Stromal cell of bone marrow (primary cell): ENCODE measurements at places on chromosomes 6 and 20.

GRCh38 chr6:157563611-157564284 is 182.8 kb downstream of the ZDHHC14 start:
- DNase-seq = no peak

- no peak for DNase-seq
These were observed 204.1 kb upstream of the AGPAT4 start for GRCh38 chr6:161477876-161478425.

DNA sequence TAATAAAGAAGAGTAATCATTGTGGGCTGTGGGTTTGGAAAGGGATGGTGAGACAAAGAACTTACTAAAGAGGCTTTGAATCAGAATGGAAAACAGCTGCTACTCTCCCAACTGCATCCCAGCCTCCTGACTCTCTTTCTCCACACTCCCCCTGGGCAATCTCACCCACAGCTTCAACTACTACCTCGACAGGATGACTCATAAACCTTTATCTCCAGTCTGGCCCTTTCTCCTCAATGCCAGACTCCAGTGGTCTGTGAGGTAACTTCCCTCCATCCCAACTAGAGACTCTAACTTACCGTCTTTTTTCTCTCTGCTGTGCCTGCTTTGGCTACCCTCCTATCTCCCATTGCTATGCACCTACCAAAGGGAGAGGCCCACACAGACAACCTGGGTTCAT is 135.3 kb upstream of the RREB1 start:
- peak; percentile 28 for DNase-seq

DNA sequence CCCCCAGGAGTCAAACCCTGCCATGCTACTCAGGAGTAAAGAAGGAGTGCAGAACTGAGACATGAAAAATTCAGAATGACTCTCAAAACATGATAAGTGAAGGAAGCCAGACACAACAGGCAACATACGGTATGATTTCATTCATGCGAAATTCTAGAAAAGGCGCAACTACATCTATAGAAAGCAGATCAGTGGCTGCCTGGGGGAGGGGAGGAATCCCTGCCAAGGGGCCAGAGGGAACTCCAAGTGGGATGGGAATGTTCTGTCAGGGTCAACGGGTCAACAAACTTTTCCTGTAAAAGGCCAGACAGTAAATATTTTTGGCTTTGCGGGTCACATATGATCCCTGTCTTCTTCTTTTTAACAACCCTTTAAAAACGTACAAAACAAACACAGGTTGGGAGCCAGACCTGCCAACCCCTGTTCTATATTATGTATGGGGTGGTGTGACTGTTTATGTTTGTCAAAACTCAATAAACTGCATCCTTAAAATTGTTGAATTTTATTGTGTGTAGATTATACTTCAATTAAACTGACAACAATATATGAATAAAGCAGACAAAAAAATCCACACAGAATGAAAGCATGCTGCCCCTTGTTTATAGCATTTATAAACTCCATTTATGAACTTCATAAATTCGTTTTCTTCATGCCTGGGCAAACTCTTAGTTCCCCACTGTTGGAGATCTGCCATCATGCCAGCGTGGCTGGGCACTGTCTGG is 56.6 kb upstream of the TRAF3IP2 start:
- DNase-seq = no peak

DNA sequence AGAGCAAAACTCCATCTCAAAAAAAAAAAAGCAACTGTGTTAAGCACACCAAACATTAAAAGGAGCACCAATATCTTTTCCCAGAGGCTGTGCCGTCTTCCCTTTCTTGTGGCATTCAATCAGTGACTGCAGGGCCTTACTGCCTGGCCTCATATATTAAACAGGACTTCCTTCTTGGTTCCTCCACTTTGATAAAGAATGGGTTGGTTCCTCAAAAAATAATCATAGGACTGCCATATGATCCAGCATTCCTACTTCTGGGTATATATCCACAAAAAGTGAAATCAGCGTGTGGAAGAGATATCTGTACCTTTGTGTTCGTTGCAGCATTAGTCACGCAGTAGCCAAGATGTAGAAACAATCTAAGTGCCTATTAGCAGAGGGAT is 40.3 kb upstream of the GFOD1 start:
- DNase-seq = no peak

DNA sequence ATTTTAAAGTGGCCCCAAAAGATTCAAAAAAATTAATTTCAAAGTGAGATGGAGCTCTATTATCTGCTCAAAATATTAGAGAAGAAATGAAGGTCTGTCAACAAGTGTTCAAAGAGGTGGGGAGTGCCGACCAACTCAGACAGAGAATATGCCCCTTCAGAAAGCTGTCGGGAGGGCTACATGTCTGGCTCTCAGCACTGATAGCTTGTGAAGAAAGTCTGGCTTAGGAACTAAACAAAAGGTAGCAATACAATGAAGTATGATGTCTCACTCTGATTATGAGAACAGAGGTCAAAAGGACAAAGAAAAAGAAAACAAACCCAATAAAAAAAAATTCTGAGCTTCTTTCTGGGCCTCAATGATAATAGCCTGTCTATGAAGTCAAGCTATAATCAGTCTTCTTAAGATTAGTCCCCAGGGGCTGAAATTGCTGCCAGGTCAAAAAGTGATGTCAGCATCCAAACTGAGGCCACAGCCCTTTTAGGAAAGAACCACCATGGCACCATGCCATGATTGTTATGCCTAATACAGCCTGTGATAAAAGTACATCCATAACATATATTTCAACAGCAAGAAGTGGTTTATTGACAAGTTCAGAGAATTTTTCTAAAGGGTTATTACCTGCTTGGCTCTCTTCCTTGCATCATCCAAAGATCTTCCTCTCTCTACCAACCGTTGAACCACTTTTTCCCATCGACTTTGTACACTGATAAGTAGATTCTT is 150.9 kb downstream of the DST start:
- DNase-seq = peak; percentile 36

DNA sequence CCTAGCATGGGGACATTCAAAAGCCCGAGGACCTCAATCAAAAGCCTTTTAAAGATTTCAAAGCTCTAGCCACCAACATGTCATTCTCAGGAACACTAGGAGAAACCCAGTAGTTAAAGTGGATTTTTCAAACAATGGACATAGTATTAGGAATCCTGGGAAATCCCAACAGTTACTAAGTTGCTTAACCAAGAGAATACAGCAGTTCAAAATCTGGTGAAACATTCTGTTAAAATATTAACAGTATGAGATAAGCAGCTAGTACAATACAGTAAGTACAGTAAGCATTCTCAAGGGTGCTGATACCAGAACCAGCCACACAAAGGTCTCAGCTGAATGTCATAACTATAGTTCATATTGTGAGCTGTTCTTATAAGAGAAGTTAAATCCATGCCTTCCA is 68.6 kb downstream of the CDK19 start:
- no peak for DNase-seq

- no peak for DNase-seq
These were observed 155.5 kb downstream of the BCAS1 start for GRCh38 chr20:53914781-53915445.

GRCh38 chr6:44058617-44059358 is 68.5 kb downstream of the MRPL14 start:
- DNase-seq = peak; percentile 99

DNA sequence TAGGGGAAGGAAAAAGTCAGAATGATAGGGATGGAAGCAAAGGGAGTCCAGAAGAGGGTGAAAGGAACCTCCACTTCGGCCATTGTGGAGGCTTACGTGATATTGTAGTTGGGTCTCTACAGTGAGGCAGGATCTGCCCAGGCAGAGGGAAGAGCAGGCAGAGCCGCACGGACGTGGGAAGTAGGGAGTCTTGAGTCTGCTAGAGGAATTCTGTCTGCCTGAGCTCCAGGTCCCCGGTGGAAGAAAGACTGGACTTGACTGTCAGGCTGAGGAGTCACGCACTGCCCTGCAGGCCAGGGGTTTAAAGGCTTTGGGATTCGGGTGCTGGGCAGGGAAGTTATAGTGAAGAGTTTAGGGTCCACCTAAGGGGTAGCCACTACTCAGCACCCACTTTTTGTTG is 16.4 kb downstream of the TGM6 start:
- DNase-seq = no peak

DNA sequence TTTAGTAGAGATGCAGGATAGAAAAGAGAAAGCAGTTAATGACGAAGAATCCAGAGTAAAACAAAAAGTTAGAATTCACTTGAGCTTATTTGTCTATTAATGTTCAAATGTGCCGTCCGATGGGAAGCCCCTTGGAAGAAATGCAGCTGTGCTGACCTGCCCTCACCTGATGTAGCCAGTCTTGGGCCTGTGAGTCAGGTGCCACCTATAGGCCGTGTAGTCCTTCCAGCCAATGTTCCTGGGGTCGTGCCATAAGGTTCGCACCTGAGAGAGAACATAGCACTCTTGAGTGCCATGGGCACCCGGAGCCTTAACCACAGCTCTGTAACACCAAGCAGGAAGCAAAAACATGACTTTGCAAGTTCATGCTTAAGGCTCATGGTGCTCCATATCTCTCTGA is 32.4 kb downstream of the THBS2 start:
- no peak for DNase-seq
